ENCODE measurements at places on chromosomes 11 and 22.

DNA sequence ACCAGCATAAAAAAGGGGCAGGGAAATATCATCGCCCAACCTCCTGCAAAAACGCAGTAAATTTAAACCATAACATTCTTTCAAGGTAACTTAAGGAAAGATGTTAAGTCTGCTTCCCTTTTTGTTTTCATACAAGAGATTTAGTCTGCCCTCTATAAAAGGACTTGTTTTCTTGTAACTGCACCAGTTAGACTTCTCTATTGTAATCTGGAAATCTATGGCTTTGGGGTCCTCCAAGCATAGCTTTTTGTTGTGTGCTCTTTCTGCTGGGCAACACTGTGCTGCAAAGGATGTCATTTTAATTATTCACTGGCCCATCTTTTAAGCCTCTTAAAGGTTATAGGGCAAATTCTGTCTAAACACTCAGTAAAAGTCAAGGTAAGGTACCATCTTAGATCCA is 136.0 kb downstream of the MAML2 start:
- no peak overlapping the region for H3K4me3 ChIP-seq
- H3K27ac ChIP-seq = peak overlapping the region; percentile 59
- peaks cover 42% of the 10 kb centered on the region for H3K4me1 ChIP-seq
- H3K27me3 ChIP-seq = no peaks in the 10 kb centered on the region

- no peak overlapping the region for H3K27ac ChIP-seq
- DNase-seq = peak; percentile 11
- H3K27me3 ChIP-seq = peaks cover 10% of the 10 kb centered on the region
- no peaks in the 10 kb centered on the region for H3K4me1 ChIP-seq
- no peaks in the 10 kb centered on the region for H3K36me3 ChIP-seq
- H3K4me3 ChIP-seq = no peak overlapping the region
Observed at GRCh38 chr11:59183771-59184170, 11.8 kb downstream of the DTX4 start.

GRCh38 chr11:92628401-92629292 is 340.8 kb upstream of the MTNR1B start:
- no peaks in the 10 kb centered on the region for H3K36me3 ChIP-seq
- peaks cover 15% of the 10 kb centered on the region for H3K4me1 ChIP-seq

- H3K36me3 ChIP-seq = peaks cover 16% of the 10 kb centered on the region
- no peak overlapping the region for H3K4me3 ChIP-seq
- no peaks in the 10 kb centered on the region for H3K27me3 ChIP-seq
- H3K4me1 ChIP-seq = peaks cover 17% of the 10 kb centered on the region
- no peak for DNase-seq
Observed at GRCh38 chr11:65126624-65127274, 4.6 kb downstream of the MRPL49 start.

DNA sequence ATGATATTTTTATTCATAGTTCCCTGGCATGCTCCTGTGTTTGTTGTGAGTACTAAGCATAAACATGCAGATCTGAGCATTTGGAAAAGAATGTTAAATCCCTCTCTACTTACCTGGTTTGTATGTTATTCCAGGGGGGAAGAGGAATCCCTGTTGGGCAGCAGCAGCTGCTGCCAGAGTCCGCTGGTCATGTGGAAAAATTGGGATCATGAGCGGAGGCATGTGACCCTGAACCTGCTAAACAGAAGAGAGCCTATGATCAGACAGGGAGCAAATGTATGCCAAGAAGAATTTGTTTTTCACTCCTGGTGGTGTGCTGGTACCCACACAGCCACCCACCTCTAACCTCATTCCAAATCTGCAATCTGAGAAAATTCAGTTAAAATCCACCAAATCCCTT is 244.7 kb downstream of the SOX6 start:
- no peak for DNase-seq
- no peak overlapping the region for H3K4me3 ChIP-seq
- H3K4me1 ChIP-seq = peaks cover 34% of the 10 kb centered on the region
- no peaks in the 10 kb centered on the region for H3K36me3 ChIP-seq

GRCh38 chr11:116353589-116353988 is 419.2 kb downstream of the BUD13 start:
- H3K4me1 ChIP-seq = no peaks in the 10 kb centered on the region
- DNase-seq = no peak
- no peak overlapping the region for H3K4me3 ChIP-seq
- no peak overlapping the region for H3K27ac ChIP-seq
- no peaks in the 10 kb centered on the region for H3K36me3 ChIP-seq
- H3K27me3 ChIP-seq = no peaks in the 10 kb centered on the region
